ENCODE measurements at places on chromosomes 16 and 17.

GRCh38 chr16:63614429-63614828 lies 1507.4 kb downstream of the CDH11 start:
- no peak for DNase-seq

DNA sequence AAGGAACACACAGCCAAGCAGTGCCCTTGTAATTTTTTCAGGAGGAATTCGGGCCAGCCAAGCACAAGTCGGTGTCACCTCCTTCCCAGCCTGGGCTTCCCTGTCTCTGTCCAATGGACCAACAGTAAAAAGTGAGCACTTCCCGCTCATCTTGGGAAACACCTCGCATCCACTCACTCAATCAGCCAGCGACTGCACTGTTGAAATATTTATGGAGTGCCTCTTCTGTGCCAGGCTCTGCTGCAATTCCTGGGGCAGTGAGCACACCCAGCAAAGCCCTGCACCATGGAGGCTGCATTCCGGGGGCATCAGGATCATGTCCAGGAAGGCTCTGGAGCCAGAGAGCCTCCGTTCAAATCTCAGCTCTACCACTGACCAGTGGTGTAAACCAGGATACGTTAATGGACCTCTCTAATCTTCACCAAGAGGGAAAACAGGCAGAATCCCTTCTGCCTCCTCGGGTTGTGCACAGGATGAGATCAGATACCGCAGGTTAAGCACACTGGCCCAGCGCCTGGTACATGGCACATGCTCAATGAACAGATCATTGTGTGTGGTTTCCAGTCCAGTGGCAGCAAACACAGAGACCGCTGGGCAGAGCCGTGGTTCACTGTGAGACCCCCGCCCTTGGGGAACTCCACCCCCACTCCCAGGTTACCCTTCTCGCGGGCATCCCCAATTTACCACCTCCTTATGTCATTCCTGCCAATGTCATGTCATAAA lies 194.3 kb downstream of the ZNF423 start:
- no peak for DNase-seq

DNA sequence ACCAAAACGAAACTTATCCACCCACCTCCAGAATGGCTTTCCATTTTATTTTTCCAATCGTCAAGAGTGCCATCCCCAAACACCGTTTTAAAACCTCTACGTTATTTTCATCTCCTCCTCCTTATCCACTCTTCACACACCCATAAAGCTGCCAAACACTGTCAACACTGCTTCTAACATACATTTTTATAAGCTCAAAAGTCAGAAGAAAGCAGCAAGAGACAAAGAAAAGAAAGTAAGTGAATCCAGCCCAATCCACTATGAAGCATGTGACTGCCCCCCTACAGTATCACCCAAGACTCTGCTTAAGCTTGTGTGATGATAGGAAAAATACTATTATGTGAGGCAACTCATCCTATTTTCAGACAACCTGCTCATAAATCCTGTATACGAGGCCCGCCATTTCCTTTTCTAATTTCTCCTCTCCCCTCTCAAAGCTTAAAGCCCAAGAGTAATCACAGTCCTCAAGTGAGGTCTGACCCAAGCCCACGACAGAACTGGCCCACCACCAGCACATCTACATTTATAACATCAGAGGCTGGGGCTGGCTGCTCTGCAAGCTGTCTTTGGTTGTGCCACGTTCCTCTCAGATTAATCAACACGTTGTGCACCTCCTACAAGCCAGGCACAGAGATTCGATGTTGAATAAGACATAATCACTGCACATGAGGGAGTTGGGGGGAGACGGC lies 16.3 kb downstream of the USP31 start:
- no peak for DNase-seq

DNA sequence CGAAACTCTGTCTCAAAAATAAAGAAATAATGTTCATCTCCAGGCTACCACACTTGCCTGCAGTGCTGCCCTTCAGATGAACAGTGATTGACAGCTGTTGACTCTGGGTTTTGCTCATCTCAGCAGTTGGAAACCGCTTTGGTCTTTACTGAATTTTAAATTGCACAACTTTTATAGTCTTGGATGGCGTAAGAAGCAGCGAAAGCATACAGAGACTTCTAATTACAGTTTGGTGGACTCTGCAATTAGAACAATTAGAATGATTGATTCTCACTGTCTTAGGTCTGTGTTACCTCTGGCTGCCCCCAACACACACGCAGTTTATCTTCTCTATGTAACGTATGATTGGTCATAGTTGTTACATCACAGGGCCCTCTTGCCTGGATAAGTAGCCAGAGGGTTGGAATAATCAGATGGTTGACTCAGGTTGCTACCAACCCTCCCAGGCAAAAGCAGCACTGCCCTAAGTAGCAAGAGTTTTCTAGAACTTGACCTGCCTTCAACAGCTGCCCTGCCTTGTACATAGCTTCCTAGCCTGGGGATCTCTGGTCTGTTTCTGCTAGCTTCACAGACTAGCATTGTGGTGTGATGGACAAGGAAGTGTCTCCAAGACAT lies 1.9 kb upstream of the NAT9 start:
- DNase-seq, result no peak

GRCh38 chr16:63563819-63564505 lies 1527.7 kb upstream of the CDH8 start:
- no peak for DNase-seq

Measured in activated gamma-delta T cell (primary cell).